ENCODE measurements at places on chromosomes 2 and 18.

DNA sequence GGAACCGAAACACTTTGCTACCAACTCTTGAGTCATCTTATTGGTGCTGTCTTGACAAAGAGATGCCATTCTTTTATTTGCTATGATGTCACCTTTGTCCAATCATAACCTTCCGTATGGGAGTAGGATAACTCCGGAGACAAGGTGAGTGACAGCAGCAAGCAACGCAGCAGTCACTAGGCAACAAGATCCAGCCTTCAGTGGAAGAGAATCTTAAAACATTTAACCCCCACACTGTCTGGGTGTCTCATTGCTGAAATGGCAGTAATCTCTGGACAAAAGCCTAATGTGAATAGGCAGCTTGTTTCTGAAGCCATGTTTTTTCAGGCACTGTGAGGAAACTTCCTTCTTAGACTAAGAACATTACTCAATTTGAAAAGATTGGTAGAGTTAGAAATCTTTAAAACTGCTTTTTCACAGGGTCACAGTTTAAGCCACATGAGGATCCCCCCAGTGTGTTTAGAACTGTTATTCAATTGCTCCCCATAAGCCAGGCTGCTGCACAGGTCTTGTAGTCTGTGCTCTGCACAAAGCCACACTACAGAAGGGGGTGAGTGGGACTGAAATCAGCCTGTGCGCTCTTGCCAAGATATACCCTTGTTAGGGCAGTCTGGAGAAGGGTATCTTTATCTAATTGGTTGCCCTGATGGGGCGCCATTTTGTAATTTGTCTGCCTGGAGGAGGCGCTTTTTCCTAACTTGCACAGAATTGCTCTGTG, 131.5 kb upstream of the STON1 start:
- no peak for DNase-seq

GRCh38 chr2:195368249-195369217, 288.5 kb upstream of the SLC39A10 start:
- no peak for DNase-seq

GRCh38 chr2:56211048-56211447, 27.3 kb downstream of the CCDC85A start:
- DNase-seq: no peak

DNA sequence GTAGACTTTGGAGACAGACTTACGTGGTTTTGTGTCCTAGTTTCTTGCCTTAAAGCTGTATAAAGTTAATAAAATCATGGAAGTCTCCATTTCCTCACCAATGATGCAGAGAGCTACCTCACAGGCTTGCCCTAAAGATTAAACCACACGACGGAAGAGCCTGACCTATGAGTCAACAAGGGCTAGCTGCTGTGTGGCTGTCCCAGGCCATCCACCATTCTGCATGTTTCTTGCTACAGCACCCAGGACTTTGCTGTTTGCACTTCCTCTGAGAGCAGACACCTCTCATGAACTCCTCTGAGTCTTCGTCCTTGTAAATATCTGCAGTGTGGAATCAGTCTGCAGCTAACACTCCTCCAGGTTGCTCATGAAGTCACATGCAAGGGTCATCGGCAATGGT, 160.0 kb upstream of the TRIB2 start:
- DNase-seq: no peak

GRCh38 chr2:74099271-74099670, 48.4 kb downstream of the BOLA3 start:
- DNase-seq: no peak

DNA sequence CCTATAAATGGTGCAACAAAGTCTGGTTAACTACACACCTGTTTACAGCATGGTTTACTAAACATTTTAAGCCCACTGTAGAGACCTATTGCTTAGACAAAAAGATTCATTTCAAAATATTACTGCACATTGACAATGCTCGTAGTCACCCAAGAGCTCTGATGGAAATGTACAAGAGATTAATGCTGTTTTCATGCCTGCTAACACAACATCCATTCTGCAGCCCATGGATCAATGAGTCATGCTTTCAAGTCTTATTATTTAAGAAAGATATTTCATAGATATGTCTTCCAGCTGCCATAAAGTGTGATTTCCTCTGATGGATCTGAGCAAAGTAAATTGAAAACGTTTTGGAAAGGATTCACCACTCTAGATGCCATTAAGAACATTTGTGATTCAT, 781.1 kb downstream of the MBD2 start:
- DNase-seq: no peak

Measured in posterior cingulate gyrus (tissue), 11 donors.